NCI-H82 (cell line): ENCODE measurements at places on chromosomes 12 and 14.

DNA sequence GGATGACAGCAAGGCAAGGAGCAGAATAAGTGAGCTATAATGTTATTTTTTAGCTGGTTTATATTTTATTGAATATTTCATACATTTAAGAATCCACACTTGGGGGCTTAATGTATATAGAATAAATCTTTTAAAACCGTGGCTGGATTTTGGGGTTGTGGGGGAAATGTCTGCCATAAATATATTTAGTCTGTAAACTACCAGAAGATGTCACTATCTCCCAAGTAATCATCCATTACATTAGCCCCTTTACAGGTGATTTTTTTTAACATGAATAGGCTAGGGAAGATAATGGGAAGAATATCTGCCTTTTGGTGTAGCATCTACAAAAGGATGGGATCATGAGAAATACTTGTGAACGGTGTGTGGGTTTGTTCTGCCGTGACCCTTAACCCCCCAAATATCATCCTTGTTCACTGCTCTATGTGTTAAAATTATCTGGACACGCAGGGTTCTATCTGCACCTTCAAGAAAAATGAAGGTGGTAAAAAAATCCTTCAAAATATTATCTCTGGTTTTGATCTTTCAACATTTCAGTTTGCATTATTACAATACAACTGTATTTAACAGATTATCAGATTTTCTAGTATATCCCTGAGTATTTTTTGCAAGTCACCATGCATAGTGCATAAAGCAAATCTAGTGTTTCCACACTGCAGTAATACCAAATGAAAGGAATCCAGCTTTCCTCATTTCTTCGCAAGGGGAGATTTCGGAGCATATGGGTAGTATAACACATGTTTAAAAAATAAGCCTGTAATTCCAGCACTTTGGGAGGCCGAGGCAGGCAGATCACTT, 8.0 kb upstream of the SLC17A8 start:
- peak; percentile 70 for DNase-seq

DNA sequence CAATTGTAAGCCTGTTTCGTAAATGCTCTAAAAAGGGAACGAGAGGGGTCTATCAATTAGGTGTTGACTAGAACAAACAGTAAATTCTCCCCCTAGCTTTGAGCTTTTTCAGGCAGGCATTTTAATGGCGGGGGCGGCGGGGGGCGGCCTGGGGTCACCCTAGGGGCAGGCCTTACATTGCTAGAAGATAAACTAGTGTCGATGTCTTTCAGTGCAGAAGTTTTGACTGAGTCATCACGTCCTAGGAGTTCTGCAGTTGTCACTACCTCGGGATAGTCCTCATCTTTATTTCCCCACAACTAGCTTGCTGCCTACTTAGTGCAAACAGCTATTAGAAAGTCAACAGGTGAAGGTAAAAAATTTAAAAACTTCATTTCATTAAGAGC, 1.6 kb downstream of the ATP6V1D start:
- DNase-seq: no peak

DNA sequence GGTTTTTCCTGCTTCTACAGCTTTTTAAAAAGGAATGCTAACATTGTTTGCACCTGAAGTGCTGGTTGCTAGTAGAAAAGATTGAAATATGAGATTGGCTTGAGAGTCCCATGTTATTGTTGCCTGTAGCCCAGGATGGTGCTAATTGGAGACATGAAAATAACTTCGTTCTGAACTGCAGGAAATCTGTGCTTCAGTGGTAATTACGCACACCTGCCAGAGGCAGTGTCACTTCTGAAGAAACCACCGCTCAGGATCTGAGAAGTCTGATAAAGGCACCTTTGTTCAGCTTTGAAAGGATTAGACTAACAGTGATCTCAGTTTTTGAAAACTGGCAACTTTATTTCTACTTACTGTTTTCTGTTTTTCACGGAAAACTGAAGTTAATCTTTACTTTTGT, 15.5 kb upstream of the ATP6V0A2 start:
- no peak for DNase-seq

- DNase-seq: no peak
Observed at GRCh38 chr12:43284486-43285158, 267.4 kb downstream of the ADAMTS20 start.

DNA sequence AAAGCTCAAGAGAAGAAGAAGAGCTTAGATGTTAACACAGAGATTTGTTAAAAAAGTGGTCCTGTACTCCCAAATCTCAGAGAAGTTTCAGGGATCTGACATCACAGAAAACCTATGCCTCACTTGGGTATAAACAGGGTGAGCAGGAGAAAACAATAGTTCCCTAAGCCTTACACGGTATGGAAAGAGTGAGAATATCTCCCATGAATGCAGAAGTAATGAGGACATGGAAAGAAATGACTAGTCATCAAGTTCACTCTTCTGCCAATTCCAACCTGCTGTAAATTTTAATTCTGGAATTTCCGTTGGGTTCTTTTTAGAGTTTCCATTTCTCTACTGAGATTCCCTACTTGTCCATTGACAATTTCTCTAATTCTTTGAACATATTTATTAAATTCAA, 6.2 kb upstream of the PTGER2 start:
- DNase-seq: no peak

- no peak for DNase-seq
Observed at GRCh38 chr14:23373041-23373440, 432 bp downstream of the IL25 start.

DNA sequence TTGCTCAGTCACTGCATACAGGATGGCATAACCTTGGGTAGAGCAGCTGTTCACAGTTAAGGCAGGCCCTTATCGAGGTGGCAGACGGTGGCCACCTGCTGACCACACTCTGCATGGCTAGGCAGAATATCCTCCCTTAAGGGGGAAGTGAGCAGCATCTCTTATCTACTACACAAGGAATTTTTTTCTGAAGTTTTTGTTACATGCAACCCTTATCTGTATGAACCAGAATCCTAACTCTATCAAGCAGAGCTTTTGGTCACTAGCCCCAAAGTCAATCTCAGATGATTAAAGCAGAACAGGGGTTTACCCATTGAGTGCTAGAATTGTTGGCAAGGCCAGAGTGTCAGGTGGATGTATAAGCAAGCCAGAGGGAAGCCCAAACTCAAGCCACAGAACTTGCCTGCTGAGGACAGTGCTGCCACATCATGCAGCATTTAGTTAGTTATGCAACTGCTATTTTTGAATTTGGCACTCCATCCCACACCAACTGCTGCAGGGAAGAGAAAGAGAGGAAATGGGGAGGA, 192.8 kb downstream of the TBX5 start:
- DNase-seq: no peak

GRCh38 chr12:77387214-77387613, 321.8 kb upstream of the E2F7 start:
- DNase-seq: no peak

DNA sequence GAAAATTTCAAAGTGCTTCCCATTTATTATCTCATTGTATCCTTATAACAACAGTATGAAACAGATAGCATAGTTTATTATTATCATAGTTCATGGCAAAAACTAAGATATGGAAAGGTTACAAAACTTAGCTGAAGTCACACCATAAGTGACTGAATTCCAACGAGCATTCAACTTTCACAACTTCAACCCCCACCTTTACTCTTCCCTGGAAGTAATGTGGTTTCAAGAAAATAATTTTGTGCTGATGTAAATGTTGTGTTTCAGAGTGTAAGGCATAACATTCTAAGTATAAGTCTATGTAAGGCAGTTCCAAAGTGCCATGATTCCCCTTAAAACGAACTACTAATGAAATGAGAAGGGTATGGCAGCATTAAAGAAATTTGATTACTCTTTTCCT, 454.5 kb downstream of the BCAT1 start:
- DNase-seq: no peak

DNA sequence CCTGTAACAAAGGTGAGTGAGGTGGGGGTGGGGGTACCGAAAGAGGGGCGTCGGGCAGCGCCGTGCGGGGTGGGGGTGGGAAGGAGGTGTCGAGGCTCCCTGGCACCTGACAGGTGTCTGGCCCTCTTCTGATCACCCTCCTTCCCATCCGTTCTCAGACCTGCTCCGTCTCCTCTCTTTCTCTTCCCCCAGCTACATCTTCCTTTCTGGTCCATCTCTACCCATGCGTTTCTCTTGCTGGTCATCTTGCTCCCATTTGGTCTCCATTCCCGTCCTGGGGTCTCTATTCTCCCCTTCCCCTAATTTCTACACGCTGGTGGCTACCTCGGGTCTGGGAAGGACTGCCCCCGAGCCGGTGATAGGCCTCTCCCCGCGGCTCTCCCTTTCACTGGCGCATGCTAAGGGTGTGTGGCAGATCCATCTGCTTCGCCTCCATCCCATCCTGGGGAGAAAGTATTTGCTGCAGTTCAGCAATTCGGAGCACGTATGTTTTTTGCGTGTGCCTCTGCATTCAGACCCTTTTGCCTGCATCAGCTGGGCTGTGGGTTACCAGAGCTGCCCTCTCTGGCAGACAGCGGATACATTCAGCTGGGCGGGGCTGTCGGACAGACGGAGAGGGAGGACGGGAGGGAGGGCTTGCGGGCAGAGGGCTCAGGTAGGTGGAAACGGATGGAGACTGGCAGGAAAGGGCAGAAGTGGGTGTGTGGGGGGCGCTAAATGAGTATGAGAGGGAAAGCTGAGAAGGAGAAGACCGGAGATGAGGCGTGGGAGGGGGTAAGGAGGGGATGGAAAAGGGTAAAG, 730 bp downstream of the CLSTN3 start:
- peak; percentile 77 for DNase-seq

DNA sequence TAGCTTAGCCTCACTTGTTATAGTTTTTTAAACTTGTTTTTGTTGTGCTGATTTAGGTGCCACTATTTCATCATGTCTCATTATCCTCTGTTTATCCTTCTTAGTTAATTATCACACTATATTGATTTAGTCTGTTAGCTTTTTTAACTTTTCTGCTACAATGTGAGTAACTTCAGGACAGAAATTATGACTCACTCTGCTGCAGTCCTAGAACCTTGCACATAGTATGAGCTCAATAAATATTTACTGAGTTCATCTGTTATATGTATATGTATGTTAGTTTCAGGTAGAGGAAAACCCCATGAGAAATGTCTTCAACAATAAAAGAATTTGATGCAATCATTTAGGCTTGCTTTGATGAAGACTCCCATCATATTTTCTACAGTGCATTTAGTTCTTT, 224.3 kb upstream of the NAV3 start:
- DNase-seq: no peak
